ENCODE measurements at places on chromosomes 5 and 9.

- no peak for DNase-seq
Measured at GRCh38 chr5:128412145-128412930, 125.7 kb downstream of the FBN2 start.

- no peak for DNase-seq
Measured at GRCh38 chr9:5510989-5511388, 658 bp downstream of the PDCD1LG2 start.

GRCh38 chr9:121783521-121784507, 132.4 kb downstream of the DAB2IP start:
- no peak for DNase-seq

- DNase-seq: no peak
Measured at GRCh38 chr9:14526504-14526903, 166.7 kb downstream of the ZDHHC21 start.

GRCh38 chr9:121439711-121440664, 59.7 kb downstream of the GGTA1 start:
- DNase-seq: no peak

- DNase-seq: no peak
Measured at GRCh38 chr5:73242735-73243134, 69.7 kb downstream of the TMEM174 start.

DNA sequence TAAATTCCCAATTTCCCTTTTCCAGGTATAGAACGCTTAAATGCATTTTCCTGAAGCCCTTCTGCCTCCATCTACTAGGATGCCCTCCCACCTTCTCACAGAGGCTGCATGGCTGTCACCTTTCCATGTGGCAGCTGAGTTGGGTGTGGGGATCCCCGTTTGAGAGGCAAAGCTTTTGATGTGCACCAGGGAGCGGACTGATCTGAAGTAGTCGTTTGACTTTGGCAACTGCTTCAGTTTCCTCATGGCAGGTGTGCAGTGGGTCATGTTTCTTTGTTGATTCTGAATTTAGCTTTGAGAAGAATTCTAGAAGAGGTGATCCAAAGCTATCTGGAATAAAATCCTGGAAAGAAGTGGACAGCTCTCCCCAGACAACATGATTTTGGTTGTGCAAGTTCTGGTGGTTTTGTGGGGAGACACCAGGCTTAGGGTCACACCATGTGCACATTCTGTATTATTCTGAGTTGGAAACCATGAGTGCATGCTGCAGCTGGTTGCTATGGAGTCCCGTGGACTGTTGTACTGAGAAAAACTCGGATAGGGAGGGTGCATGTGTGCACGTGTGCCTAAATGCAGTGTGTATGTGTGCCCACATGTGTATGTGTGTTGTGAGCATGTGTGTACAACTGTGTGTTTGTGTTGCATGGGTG, 63.5 kb downstream of the GADD45G start:
- no peak for DNase-seq

DNA sequence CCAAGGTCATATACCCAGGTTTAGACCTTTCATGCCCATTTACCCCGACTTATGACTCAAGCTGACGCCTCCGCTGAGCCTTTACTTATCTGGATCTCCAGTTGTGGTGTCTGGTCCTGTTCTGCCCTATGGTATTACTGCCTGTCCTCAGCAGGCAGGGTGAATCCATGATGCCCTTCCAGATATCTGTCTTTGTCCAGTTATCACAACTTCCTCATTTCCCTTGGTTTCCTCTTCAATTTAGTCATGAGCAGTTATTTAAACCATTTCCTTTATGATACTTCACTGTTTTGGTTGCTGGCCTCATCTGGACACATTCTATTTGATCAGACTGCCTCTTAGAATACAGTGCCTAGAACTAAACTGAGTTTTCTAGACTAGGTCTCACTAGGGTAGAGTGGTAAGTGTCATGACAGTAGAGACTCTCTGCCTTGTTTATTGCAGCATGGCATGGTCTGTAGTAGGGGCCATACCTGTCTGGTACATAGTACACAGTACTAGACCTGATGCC, 93.3 kb downstream of the MELK start:
- DNase-seq: no peak

DNA sequence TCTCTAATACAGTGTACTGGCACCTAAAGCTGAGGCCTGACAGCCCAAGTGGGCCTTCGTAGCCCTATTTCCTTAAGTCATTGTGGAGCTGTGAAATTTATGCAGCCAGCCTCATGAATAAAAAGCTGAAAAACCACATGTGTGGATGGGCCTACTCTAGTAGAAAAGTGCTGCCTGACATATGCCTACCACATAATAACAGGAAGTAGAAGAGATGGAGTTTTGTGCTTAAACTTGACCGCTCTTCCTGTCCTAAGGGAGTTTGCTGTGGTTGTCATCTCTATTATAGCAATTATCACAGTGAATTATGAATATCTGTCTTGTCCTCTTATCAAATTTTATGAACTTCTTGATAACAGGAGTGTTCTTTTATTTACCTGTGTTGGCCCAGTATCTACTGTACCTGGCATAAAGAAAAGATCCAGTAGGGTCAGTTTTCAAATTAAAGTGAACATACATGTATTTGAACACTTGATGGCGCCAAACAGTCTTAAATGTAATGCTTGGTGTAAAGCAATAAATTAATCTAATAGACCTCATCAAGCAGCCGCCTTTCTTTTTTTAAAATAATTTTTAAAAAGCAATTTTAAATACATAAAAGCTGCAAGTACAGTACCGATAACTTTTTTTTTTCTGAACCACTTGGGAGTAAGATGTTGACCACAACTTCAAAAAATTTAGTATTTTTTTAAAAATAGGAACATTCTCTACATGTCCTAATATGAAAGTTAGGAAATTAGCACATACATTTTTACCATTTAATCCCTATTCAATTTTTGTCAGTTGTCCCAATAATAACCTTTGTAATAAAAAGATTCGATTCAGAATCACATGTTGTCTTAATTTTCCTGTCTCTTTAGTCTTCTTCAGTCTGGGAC, 51.0 kb downstream of the FKTN start:
- no peak for DNase-seq

DNA sequence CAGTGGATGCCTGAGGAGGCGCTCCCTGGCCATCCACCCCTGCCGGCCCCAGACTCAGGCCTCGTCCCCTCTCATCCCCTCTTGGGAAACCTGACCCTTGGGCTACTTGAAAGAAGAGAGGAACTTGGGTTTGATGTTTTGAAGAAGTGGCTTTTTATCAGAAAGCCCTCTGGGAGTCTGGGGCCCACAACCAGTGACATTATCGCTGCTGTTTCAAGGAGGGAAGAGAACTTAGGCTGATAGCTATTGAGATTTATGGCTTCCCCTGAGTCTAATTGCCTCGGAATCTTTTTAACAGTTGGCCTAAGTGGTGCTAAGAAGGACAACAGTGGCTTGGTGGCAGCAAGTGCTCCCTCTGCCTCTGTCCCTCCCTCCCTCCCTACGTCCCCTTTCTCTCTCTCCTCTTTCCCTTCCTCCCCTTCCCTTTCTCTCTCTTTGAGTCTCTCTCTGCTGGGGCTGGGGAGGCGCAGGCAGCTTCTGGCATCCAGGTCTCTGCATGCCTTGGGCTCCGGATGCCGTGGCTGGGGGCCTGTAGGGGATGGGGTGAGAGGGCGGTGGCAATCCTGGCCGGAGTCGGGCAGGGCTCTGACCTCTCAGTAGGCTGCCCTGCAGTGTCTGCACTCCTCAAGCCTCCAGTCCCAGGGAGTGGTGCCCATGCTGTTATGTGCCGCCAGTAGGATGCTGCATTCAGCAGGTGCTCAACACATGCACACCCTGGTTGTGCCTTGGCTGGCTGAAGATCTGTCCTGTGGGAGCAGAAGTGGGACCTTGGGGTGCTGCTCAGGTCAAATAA, 49.6 kb upstream of the RXRA start:
- DNase-seq: no peak

GRCh38 chr9:447230-448025, 232.8 kb downstream of the DOCK8 start:
- no peak for DNase-seq

- no peak for DNase-seq
Measured at GRCh38 chr9:686321-686813, 155.1 kb upstream of the DMRT1 start.

DNA sequence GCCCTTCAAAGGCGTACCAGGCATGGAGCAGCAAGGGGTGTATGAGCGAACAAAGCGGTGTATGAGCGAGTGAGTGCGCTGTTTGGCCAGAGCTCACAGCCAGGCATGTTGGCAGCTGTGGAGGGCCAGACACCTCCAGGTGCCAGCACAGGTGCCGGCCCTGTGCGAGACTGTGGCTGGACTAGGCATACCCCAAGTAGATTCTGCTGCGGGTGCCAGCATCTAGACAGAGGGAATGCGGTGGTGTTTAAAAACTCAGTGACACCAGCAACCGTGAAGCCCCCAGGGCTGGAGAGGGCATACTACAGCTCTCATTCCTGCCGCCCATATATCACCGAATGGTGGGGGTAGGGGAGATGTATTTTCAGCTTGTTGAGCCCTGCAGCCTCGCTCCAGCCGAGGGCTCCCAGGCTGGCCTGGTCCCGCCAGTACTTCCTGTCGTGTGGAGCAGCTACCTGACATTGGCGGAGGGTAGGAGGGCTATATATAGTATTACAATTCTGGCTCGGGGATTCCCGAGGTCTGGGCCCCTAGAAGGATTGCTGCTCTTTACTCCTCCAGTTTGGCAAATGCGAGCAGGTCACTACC, 1829.6 kb upstream of the NUDT12 start:
- no peak for DNase-seq

- DNase-seq: no peak
Measured at GRCh38 chr5:137142346-137142745, 356.8 kb downstream of the SPOCK1 start.

DNA sequence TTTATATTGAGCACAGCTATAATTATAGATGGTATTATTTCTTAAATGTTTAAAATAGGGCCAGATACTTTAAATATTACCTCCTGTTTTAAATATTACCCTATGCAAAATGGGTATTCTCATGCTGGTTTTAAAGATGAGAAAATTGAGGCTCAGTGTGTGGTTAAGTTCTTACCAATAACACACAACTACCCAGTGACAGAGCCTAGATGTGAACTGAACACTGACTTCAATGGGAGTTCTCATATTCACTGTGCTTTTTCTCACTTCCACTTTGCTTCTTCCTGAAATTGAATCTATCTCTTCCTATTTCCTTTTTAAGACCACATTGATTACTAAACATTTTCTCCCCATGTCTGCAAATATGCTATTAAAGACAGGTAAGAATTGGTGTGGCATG, 135.8 kb upstream of the TUSC1 start:
- DNase-seq: no peak

DNA sequence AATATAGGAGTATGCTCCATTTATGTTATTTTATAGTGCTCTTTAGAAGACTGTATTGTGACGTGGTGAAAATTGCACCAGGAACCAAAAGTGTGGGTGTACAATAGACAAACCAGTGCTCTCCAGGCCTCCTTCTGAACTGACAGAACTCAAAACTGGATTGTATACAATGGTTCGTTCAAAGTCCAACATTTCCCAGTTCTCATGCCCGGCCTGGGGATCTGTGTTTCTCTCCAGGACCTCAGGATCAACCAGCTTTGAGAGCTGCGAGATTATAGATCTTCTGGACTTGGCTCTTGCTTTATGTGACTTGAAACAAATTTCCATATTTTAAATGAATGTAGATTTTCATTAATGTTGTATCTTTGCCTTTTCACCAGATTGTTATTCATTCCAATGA, 60.8 kb upstream of the CER1 start:
- DNase-seq: no peak

DNA sequence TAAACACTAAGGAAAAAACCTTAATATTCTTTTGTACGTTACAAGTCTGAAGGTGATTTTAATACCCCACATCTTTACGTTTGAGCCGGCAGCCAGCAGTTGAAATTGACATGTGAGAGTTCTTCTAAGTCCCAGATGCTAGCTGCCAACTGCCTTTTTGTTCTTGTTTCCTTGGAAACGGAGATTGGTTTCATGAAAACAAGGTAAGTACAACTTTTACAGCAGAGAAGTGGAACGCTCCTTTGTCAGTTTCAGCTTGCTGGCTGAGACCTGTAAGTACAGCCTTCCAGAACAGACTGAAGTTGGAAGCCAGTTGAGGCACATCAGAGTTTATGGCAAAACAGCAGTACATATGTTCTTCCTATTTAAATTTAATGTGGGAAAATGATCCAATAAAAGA, 1018.4 kb upstream of the ARRDC3 start:
- DNase-seq: no peak

- no peak for DNase-seq
Measured at GRCh38 chr9:90789862-90790261, 11.8 kb upstream of the SYK start.

DNA sequence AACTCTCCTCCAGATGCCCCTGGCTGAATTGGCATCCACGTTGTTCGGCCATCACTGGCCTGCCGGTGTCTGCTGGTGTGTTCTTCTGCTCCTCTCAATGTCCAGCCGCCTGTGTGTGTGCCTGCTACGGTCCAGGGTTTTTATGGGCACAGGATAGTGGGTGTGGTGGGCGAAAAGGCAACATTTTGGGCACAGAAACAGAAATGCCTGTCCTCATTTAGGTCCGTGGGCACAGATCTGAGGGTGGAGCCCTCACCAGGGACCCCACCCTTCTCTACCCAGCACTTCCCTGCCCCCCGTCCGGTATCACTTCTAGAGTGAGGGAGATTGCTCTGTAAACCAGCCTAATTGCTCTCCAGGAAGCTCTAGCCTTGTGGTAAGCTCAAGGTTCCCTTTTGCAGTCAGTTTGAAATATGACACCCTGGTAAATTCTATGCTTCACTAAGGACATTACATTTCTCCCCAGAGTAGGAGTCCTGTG, 410.1 kb downstream of the MAT2B start:
- no peak for DNase-seq

DNA sequence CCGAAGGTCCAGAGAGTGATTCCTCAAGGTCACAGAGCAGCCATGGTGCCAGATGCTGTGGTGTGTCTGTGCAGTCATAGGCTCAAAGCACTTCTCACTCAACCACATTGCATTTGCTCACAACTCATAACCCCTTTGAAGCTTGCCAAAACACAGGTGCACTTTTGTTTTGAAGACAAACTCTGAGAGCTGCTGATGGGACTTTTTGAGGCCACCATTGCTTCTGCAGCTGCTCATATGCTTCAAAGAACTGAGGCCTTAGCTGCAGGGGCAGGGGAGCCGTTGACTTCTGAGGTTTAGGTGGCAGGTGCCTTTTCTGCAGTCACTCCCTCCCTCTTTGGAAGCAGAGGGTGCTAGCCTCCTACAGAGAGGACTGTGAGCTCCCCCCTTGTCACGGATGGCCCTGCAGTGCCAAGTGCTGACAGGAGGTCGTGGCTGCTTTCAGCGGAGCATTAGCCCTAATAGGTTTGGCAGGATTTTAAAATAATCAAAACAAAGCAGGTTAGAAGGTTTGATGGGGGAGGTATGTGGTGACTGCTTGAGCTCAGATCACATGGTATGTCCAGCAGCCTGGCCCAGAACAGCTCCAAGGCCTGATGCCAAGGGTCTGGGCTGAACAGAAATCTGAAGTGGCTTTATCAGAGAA, 232.1 kb downstream of the MAN2A1 start:
- no peak for DNase-seq

GRCh38 chr9:134066526-134066912, 1.3 kb downstream of the BRD3 start:
- peak; percentile 38 for DNase-seq

GRCh38 chr5:108024986-108025385, 354.2 kb upstream of the EFNA5 start:
- DNase-seq: no peak
